ENCODE measurements at places on chromosomes 3 and 15. TPM values are rescaled to one million over a fixed set of nuclear protein-coding genes. Genes with fewer than 3 reads are reported as not detected.

The SLC51A gene
- 1.3 TPM for total RNA-seq

The RAB43 gene
- total RNA-seq: 33.0 TPM

The GOLGA8H gene
- total RNA-seq: 0.45 TPM

The TMEM89 gene
- total RNA-seq: not detected

GRCh38 chr3:55490276-55490913 is 3.3 kb upstream of the WNT5A start:
- no peak for DNase-seq

DNA sequence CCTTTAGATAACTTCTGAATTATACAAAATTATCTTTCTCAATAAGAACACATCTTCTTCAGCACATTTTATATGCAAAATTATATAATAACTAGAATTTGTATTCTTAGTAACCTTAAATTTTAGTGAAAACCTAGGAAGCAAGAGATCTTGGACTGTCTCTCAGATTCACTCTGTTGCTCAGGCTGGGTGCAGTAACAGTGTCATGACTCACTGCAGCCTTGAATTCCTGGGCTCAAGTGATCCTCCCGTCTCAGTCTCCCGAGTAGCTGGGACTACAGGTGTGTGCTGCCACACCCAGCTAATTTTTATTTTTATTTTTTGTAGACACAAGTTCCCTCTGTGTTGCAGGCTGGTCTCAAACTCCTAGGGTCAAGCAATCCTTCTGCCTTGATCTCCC is 29.9 kb downstream of the MKRN3 start:
- DNase-seq: no peak

DNA sequence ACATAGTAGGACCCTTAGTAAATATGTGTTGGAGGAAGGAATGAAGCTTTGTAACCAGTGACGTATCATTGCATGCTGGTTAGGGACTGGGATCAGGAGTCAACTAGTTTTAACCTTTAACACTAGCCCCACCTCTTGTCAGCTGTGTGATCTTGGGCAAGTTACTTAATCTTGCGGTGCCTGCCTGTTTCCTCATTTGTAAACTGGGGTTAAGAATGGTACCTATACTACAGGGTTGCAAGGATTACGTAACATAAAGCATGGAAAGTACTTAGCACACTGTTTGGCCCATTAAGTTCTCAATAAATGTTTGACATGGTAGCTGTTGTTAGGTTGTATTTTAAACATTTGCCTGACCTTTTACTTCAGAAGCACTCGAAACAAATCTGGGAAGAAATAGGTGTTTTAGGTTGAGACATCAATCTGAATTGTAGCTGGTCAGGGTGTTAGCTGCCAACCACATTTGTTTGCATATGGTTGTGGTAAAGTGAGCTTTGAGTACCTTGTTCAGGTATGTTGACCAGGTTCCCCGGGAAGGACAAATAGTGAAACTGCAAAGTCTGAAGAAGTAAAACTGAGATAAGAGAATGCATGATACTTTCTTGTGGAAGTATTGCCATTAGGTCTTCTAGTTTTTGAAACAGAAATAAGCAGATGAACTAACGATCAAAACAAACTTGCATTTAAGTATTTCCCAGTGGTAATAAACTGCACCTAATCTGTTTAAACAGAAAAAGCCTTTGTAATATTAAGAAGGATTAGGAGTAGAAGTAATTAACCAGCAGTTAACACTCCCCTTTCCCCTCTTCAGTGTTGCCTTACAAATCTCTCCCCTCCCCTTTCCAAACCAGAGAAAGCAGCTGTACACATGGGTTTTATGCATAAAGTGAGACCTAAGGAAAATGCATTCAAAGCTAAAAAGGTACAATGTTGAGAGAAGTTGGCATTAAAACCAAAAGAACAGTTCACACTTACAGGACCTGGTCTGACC is 25.8 kb upstream of the SCAANT1 start:
- DNase-seq: no peak

DNA sequence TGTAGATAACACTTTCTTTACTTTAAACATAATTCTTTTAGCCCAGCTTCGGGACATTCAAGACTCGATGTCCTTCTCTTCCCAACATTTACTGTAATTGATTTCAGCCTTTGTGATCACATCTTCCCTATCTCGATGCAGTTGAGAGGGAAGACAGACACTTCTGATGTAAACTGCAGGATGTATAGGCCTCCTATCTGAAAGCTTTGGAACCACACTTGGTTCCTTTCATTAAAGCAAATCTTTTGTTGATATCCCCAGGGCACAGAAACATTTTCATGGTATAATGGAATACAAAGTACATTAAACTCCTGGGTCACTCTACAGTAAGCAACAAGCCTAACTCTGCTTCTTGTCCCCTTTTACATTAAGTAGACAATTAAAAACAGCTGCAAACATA is 6.4 kb downstream of the GRM7 start:
- DNase-seq: no peak

- DNase-seq: no peak
Measured at GRCh38 chr3:168052515-168052914, 43.2 kb downstream of the GOLIM4 start.

DNA sequence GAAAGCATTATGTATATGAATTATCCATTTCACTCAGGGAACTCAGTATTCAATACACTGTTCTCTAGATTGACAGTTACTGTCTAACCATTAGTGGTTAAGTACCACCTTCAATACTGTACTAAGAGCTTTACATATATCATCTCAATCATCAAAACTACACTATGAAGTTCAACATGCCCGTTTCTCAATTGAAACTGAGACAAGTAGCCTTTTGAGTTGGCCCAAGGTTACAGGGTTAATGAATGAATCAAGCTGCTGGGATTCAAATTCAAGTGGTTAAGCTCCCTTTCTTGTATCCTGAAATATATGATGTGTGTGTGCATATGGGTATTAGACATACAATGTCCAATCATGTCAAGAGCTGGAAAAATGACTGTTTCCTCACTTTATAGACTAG is 5.8 kb downstream of the TASOR start:
- no peak for DNase-seq

GRCh38 chr3:189233225-189233858 is 61.6 kb downstream of the TPRG1 start:
- DNase-seq: no peak

DNA sequence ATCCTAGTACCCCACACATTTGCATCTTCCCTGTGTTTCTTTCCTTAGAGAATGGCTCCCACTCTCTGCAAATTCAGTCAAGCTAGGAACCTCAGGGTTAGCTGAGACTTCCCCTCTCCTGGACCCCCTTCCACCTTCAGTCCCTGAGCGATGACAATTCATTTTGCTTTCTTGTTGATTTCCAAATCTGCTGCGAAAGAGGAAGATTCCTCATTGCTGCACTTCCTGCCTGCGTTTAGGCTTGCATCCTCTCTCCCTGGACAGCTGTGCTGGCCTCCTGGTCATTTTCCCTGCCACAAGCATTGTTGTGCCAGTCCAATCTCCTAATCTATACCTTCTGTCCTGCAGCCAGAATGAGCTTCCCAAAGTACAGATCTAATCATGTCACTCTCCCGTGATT is 12.3 kb upstream of the DGKG start:
- DNase-seq: no peak

DNA sequence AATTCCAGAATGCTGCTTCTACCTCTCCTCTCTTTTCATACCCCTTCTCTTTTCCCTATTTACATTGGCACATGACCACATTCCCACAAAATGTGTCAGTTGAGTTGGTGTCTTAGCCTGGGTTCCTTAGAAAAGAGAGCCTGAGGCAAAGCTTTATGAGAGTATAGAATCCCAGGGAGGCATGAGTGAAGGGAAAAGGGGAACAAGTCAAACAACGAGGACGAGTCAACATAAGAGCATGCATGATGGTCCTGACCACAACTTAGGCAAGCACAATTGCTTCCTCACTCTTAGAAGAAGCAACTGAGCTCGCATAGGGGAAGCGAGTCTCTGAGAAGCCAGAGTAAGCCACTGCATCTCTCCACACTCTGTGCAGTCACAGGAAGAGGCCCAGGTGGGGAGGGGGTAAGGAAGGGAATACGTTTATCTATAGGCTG is 15.4 kb upstream of the ZNF774 start:
- DNase-seq: no peak
